Activated T-helper 17 cell treated with anti-CD3 and anti-CD28 coated beads, Interleukin-2, amount 50 U/mL, for 72 hours (primary cell): ENCODE measurements at places on chromosomes 6 and 20.

GRCh38 chr20:18632196-18632789 is 44.4 kb downstream of the DTD1 start:
- peaks cover 8% of the 10 kb centered on the region for H3K4me1 ChIP-seq
- H3K27ac ChIP-seq, result no peak overlapping the region
- peaks cover 42% of the 10 kb centered on the region for H3K36me3 ChIP-seq
- peak; percentile 77 for ATAC-seq
- no peak overlapping the region for H3K4me3 ChIP-seq

DNA sequence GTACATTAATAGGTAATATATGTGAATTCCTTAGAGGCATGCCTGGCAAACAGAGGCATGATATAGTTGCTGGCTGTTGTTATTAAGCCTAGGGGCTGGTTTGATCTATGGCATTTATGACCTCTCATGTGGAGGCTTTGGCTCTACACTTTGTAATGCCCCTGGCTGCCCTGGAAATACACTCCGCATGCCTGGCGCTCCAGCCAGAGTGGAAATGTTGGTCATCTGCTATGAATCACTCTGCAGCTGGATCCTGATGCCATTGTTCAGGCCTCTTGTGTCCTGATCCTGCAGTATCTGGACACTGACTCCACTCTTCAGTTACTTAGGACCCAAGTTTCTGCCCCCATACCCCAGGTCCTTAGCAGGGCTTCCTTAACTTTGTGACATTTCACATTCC is 200.5 kb upstream of the PCSK2 start:
- H3K27me3 ChIP-seq, result no peaks in the 10 kb centered on the region
- H3K36me3 ChIP-seq, result no peaks in the 10 kb centered on the region
- H3K4me3 ChIP-seq, result no peak overlapping the region
- no peak overlapping the region for H3K27ac ChIP-seq
- H3K4me1 ChIP-seq, result no peaks in the 10 kb centered on the region

DNA sequence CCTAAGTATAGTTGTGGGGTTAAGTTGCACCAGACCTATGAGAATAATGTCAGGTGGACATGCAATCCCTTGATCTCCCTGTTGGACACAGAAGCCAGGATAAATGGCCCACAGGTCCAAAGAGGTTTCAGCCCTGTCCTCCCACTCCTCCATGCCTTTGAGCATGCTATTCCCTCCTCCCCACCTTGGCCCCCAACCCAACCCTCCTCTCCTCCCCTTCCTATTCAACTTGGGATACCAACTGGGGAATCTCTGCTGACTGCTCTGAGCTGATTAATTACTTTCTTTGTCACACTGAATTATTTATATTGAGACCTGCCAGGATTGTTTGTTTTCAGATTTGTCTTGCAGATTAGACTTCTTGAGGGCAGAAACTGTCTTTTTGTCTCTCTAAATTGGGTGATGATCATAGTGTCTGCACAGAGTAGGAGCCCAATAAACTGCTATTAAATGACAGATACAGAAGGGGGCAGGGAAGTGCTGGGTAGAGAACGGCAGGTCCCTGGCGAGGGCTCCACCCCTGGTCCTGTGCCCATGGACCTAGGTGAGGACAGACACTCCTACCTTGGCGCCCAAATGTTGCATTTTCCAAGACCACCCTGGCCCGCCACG is 120.9 kb downstream of the UNC5CL start:
- ATAC-seq, result no peak
- peaks cover 20% of the 10 kb centered on the region for H3K27me3 ChIP-seq
- no peak overlapping the region for H3K4me3 ChIP-seq
- no peaks in the 10 kb centered on the region for H3K36me3 ChIP-seq
- H3K27ac ChIP-seq, result no peak overlapping the region

DNA sequence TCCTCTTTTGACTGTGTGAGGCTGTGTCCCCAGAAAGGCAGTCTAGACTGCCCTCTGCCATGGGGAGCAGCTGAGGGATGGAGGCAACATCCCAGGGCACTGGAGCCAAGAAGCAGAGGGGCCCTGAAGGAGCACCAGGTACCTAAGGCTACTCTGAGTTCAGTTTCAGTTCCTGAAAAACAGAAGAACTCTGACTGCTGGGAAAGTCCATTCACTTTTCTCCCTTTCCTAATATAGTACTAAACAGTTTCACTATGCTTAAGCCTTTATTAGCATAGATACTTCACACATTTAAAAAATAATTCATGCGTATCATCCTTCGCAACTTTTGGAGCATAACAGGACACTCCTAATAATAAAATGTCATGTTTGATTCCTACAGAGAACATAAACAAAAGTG is 130.0 kb downstream of the FOXC1 start:
- no peaks in the 10 kb centered on the region for H3K27me3 ChIP-seq
- ATAC-seq, result no peak
- H3K4me3 ChIP-seq, result no peak overlapping the region
- H3K4me1 ChIP-seq, result no peaks in the 10 kb centered on the region
- H3K36me3 ChIP-seq, result no peaks in the 10 kb centered on the region

GRCh38 chr6:11413117-11413687 is 124.3 kb upstream of the TMEM170B start:
- H3K36me3 ChIP-seq, result peaks cover 5% of the 10 kb centered on the region
- peak; percentile 69 for ATAC-seq
- peaks cover 44% of the 10 kb centered on the region for H3K4me1 ChIP-seq

- no peak for ATAC-seq
- no peak overlapping the region for H3K27ac ChIP-seq
- peaks cover 52% of the 10 kb centered on the region for H3K27me3 ChIP-seq
- H3K4me1 ChIP-seq, result no peaks in the 10 kb centered on the region
- H3K36me3 ChIP-seq, result no peaks in the 10 kb centered on the region
- H3K4me3 ChIP-seq, result no peak overlapping the region
Measured at GRCh38 chr20:4300921-4301320, 285.6 kb upstream of the RNF24 start.
